ENCODE measurements at places on chromosomes 6 and 20.

GRCh38 chr6:71346334-71346694 lies 57.7 kb downstream of the OGFRL1 start:
- no peak for DNase-seq

DNA sequence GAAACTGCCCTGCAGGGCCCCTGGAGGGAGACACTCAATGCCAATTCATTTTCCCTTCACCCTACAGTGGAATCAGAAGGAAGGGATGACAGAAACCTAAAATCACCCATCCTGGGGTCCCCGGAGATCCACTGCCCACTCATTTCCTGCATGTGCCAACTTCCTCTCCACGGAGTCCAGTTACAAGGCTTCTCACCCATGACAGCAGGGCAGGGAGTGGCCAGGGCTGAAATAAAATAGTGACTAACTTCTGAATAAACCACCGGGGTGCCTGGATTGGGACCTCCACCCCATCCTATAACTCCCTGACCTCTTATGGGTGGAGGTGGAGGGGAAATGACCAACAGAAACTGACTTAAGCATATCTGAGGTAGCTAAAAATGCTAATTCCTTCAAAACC lies 362.3 kb downstream of the MAFB start:
- DNase-seq = no peak

- DNase-seq = no peak
Observed at GRCh38 chr20:6057139-6057538, 3.3 kb upstream of the LRRN4 start.

DNA sequence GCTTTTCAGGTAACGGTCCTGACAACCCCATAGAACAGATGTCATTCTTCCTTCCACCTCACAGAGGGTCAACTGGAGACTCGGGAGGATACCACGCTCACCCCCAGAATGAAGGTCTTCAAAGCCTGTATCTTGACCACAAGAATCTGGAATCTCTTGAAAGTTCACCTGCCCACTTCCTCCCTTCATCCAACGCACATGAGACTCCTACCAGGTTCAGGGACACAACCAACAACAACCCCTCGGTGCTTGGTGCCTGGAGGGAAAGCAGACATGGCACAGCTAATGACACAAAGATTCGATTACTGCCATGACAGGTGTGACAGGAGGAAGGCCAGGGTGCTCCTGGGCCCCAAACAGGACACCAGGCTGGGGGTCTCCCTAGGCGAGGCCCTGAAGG lies 8.2 kb downstream of the PMEPA1 start:
- no peak for DNase-seq

DNA sequence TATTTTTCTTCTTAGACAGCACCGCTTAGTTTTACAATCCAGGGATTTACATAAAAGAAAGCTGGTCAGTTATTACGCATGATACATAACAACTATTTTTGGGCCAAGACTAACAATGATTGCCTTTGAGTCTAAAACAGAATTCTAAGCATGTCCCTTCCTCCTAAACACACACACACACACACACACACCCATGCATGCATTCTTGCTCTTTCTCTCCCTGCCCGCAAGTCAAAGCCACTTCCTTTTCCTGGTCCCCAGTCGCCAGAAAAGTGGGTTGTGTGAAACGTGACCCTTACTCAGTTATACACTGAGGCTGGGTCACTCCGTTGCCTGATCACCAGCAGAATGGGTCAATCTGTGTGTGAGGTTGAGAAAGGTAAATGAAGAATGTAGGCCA lies 31.4 kb downstream of the FYN start:
- DNase-seq = no peak

DNA sequence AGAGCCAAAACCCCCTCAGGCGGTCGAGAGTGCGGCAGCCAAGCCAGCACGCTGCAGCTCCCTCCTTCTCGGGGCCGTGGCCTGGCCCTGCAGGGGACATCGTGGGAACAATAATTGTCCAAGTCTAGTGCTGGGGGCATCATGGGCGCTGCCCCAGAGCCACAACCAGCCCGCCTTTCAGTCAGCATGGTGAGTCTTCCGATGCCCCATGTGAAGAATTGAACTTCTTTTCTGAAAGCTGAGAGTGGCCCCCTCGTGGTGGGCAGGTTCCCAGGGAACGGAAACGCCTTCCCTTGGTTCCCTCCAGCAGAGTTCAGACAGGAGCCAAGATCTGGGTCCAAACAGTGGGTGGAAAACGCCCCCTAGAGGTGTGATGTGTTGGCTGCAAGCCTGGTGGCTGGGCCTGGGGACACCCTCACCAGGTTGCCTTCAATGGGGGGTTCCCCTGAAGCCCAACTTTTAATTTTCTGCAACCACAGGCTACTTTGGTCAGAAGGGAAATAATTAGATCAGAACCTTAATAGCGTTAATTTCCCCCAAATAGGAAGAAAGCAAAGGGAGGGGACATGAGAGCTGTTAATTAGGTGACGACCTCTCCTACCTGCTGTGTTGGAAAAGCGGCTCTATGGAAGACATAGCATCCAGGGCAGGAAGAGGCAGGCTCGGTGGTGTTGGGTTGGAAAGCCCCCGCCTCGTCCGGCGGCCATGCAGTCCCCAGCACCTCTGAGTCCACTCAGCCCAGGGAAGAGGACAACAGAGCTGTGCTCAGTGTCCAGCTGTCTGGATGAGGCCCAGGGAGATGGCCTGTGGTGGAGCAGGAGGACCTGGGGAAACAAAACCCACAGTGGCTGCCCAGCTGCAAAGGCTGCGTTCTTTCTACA lies 4.7 kb upstream of the MRGBP start:
- DNase-seq = peak; percentile 74

GRCh38 chr20:9500121-9500520 lies 14.3 kb upstream of the LAMP5 start:
- DNase-seq = no peak

- no peak for DNase-seq
Observed at GRCh38 chr6:135146162-135146934, 34.8 kb upstream of the MYB start.

GRCh38 chr6:94673251-94673650 lies 904.1 kb upstream of the MANEA start:
- no peak for DNase-seq

- DNase-seq = no peak
Observed at GRCh38 chr20:51253280-51253679, 230.4 kb upstream of the KCNG1 start.

GRCh38 chr6:84568971-84569370 lies 195.4 kb downstream of the TBX18 start:
- DNase-seq = no peak

DNA sequence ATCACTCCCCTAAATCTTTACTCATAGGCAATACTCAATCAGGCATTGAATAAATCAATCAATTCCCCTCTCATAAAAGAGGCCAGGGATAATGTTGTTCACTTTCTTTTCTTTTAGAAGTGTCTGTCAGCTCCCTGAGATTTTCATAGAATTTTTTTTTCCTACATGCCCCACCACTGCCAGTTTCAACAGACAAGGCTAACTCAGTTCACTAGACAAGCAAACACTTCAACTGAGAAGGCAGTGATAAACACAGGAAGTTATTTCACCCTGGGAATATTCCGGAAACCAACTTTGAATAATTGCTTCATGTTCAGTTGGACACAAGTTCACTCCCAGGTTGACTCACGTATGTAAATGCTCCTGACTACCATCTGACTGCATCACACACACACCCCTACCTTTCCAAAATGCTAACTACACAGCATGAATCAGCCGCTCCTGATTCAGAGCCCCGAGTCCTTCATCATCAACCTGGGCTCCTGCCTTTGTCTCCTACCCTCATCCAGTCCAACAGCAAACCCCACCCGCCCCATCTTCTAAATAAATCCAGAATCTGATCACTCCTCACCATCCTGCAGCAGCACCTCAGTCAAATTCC lies 143.9 kb downstream of the BCAS1 start:
- no peak for DNase-seq

DNA sequence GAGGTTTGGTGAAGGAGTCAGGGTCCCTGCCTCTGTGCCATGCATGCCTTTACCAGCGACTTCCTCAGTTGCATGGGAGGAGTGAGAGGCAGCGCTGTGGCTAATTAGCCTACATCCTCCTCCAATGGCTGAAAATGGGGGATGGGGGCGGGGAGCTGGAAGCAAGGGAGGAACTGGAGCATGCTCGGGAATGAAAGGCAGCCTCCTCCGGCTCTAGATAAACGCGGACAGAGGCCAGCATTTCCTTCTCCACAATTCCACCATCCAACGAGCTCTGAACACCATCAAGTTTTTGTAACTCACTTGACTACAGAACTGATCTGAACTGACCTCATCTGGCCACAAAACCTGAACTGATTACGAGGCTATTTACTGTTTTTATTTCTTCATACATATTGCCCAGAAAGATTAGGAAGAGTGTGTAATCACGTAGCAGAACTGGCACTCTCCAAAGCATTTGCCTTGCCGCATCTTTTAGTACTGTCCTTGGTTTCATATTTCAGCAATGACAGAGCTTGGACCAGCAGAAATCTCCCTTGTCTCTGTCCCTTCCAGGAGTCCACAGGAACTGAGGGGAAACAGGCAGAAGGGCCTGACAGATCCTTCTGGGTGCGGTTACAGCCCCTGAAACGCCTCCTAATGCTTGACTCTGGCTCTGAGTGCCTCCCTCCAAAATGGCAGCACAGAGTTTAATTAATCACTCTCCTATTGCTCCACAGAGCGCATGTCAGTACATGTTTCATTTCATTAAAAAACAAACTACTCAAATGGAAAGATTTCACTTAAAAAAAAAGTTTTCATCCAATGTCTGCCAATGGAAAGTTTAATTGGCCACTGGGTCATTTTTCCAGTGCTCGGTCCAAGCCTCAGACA lies 58.2 kb upstream of the TRAF3IP2 start:
- no peak for DNase-seq

- DNase-seq = no peak
Observed at GRCh38 chr6:28812778-28813569, 110.8 kb downstream of the TRIM27 start.

DNA sequence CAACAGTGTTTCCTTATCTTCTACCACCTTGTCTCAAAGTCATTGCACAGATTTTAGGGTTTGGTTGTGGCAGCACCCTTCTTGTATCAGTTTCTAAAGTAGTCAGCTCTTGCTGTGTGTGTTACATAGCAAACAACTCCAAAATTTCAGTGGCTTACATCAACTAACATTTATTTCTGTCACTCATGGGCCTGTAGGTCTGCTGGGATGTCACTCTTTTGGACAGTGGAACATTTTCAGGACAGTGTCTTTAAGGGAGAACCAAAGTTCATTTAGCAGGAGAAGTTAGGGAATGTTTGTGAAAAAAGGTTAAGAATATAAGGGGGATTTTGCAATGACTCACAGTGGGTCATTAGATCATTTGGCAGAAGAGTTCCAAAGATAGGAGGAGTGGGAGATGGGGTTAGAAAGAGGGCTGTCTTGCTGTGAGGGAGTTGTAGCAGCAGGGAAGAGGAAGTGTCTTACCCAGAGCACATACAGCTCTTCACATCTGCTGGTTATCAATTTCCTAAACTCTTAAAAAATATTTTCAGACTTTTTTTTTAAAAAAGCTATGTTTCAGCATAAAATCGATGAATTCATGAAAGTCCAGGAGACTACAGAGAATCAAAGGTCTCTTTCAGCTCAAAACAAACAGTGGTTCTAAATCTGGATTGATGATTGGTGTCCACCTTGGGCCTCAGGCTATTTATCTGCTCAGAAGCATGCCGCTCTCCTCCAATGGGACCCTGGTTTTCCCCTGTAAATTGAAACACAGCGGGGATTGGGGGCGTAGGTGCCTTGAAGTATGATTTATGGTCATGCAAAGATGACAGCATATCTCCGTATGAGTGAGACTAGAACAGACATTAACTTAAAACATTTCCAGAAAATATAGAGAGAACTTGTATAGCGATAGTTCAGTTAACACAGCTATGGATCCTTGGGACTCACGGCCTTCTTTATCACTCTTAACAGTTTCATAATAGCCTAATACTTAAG lies 117.3 kb downstream of the B3GAT2 start:
- no peak for DNase-seq

DNA sequence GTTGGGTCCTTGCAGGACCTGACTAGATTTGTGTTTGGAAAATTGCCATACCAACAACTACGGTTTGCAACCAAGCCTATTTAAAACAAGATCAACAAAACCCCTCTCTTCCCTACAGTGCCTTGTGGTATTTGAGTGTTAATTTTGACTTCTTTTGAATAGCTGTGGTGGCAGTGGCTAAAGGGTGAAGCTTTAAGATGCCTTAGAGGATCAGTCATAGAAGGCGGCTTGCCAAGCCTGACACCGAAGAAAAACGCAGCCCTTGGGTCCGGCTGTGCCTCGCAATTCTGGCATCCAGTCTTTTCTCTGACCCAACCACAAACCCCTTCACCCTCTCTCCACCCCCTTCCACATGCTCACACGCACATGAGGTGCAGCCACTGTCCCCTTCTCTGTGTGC lies 32.6 kb downstream of the BMP6 start:
- DNase-seq = peak; percentile 20

- DNase-seq = no peak
Observed at GRCh38 chr6:25318589-25318988, 39.4 kb downstream of the CARMIL1 start.

DNA sequence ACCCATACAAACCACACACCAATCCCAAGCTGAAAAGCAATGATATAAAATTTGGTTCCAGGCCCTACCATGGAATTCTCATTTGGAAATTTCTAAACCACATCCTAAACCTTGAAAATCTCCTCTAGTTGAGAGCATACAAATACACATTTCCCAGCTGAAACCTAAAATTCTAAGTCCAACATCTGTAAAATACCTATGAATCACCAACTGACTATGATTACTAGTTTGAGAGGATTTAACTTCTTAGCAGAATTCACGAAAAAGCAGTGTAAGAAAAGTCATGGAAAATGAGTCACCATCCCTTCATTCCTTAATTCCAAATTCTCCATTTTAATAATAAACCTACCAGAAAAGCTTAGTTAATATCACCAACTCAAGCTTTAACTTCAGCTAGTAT lies 15.4 kb downstream of the RANBP9 start:
- peak; percentile 34 for DNase-seq

- DNase-seq = no peak
Observed at GRCh38 chr20:56627122-56628014, 1.7 kb upstream of the TFAP2C start.

GRCh38 chr6:114063956-114064355 lies 93.0 kb upstream of the HDAC2 start:
- DNase-seq = no peak

- DNase-seq = peak; percentile 59
Observed at GRCh38 chr6:13395272-13396237, 67.2 kb upstream of the TBC1D7 start.

DNA sequence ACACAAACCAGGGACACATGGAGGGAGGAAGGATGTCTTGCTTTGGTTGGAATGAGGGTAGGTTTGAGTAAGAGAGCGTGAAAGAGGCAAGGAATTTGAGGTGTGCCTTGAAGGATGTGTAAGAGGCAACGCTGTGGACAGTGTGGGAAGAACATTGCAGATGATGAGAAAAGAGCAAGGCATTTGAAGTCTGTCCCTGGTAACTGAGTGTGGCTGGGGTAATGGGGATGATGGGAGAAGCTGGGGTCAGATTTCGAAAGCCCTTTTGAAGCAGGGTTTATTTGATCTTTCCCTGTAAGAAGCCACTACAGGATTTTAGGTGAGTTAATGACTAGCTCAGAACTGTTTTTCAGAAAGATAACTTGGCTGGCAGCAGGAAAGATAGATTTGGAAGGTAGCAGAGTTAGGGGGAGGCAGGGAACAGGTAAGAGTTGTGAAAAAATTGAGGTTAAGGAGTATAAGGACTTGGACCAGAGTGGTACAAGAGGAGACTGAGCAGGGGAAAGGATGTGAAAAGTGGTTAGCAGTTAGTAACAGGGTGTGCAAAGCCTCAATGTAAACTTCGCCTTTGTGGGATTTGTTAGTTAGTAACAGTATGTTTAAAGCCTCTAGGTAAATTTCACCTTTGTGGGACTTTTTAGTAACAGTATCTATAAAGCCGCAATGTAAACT lies 17.7 kb downstream of the UTRN start:
- DNase-seq = no peak
